ENCODE measurements at places on chromosomes 13 and 19. TPM values are rescaled to one million over a fixed set of nuclear protein-coding genes. Genes with fewer than 3 reads are reported as not detected.

GRCh38 chr13:113902481-113902880 is 38.6 kb upstream of the GAS6 start:
- DNase-seq: no peak

Gene B3GNT8
- total RNA-seq: 1.1 TPM

- no peak for DNase-seq
Observed at GRCh38 chr13:37457612-37458011, 141.0 kb downstream of the POSTN start.

GRCh38 chr19:14669940-14670339 is 4.7 kb downstream of the ADGRE3 start:
- DNase-seq: no peak

Measured in activated CD8-positive, alpha-beta T cell treated with anti-CD3 and anti-CD28 coated beads for 36 hours (primary cell).